Effector memory CD4-positive, alpha-beta T cell (primary cell): ENCODE measurements at places on chromosomes 4 and X.

DNA sequence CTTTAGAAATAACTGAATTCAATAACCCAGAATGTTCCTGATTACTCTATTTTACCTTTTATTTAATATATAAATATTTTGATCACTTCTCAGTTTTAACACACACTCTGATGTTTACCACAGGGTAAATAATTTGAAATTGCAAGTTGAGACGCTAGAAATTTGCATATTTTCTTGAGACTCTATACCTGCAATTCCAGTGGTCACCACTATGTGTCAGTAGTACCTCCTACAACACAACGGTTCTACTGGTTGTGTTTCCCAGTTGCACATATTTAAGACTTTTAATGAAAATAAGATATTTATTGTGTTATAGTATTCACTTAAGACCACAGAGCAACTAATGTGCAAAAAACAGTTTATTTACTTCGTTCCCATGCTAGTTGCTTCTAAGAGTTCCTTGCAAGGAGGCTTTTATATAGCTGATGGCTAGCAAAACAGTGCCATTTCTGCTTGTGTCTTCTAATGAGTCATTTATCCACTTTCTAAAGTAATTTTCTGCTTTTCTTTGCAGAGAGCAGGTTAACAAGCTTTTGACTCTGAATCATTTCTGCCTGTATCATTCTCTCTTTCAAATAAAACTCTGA is 98.9 kb upstream of the PDLIM3 start:
- DNase-seq = no peak

GRCh38 chr4:61953386-61953785 is 753.3 kb downstream of the ADGRL3 start:
- no peak for DNase-seq

DNA sequence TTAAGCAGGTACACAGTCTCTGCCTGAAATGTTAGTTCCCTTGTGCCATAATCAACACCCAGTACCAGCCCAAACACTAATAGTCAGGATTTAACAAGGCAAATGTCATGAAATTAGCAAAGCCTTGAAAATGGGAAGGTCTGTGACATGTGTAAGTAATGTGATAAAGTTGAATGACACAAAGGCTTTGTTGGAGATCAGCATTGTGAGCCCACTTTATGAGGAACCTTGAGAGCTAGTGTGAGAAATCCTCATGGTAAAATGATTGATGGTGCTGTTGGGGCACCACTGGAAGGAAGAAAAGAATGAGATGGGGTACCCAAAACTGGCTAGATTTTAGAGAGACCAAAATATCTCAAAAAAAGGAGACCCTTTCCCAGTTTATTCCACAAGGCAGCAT is 3.3 kb upstream of the LIN54 start:
- no peak for DNase-seq

DNA sequence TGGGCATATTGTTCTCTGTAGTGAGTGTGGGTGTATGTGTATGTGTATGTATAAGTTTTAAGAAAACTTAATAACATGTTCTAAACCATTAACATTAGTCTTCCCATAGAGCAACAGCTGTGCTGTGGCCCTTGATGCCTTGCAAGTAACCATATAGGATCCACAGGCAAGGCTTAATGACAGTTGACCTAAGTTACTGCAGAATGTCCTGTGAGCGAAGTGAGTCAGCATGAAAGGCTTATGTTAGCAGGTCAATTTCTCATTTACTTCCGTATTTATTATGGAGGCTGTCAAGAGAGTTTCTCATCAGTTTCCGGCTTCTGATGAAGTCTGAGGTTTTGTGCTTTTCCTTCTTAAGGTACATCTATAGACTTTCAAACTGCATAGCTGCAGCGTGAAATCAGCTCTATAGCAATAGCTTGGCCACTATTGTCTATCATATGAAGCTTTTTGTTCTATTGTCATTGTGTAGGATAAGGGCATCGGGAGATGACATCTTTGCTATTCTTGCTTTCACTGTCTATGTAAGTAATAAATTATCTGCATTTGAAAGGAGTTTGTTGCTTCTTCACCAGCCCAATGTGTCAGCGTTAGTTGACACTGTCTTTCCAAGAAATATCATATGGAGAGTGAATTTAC is 1153.4 kb upstream of the AGA start:
- no peak for DNase-seq

GRCh38 chrX:139844884-139845283 is 88.0 kb downstream of the ATP11C start:
- no peak for DNase-seq
